ENCODE measurements at places on chromosomes 6 and 20.

- peak; percentile 82 for DNase-seq
These were observed 648.8 kb upstream of the AGPAT4 start for GRCh38 chr6:161922631-161923119.

DNA sequence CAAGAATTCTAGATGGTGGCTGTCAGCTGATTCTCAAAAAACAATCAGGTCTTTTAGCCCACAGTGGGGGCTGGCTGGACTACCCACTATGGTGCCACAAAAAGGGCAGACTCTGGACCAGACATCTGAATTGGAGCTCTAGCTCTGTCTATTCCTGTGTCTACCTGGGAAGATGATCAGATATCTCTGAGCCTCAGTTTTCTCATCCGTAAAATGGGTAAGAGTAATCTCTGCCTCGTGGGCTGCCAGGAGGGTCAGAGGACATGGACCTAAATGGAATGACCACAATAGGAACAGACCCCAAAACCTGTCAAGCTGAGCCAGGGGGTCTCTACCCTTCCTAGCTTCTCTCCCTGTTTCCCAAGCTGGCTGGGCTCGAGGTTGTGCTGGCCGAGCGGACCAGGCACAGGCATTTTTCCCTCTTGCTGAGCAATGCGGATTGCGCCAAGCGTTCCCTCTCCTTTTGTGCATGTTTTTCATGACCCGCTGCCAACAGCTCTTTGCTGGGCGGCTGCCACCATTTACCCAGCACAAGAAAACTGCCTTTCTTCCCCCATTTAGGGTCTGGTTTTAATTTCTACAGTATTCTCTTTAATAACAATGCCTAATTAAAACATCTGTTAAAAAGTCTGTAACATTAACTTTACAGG lies 74.7 kb upstream of the MAFB start:
- no peak for DNase-seq

GRCh38 chr20:58421497-58421850 lies 32.4 kb downstream of the VAPB start:
- no peak for DNase-seq

DNA sequence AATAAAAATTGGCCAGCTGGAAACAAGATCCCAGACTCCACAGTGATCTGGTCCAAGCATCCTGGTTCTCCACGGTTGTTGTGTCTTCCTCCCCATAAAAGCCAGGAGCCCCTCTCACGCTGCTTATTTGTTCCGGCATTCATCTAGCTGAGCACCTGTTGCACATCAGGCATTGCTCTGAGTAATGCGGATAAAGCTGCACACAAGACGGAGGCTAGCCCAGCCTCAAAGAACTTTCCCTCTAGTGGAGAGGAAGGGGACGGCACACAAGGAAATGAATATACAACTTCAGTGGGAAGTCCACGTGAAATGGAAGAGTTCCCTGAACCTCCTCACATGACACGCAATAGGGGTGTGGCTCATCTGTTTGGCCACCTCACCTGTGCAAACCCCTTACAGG lies 30.3 kb upstream of the NXT1 start:
- DNase-seq = no peak

- DNase-seq = no peak
These were observed 593 bp upstream of the RALGAPB start for GRCh38 chr20:38471987-38472512.

GRCh38 chr6:37049758-37050044 lies 44.2 kb downstream of the FGD2 start:
- no peak for DNase-seq

- no peak for DNase-seq
These were observed 153.4 kb downstream of the CDC5L start for GRCh38 chr6:44540881-44541280.

DNA sequence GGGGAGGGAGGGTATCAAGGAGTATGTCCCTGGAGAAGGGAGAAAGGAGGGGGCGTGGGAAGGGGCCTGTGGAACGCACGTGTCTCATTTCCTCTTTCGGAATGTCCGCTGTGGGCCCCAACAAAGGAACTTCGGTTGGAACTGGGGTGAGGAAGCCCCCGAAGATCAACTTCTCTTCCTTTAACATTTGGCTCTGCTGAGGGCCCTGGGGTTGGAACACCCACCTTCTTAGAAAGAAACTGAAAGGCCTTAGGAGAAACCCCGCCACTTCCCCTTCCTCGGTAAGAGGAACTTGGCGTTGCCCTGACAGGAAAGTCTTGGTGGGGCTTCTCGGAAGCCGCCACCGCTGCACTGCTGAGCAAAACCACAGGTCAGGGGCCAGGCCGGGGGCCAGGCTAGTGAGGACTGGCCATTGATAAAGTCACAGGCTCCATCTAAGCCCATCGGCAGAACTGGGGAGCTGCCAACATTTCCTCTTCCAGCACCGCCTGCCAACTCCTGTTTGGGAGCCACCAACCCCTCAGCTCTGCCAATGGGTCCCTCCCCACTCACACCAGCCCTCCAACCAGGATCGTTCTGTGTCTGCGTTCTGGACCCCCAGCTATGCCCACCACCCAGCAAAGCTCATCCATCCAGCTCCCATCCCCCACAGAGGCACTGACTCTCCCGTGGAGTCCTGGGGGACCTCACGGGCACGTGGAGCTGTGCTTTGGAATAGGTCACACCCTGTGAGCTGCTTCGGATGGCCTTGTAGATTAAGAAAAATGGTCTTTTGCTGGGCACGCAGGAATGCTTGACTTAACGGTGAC lies 44.8 kb downstream of the FGD2 start:
- no peak for DNase-seq

GRCh38 chr6:166104107-166104506 lies 63.5 kb downstream of the TBXT start:
- DNase-seq = no peak

DNA sequence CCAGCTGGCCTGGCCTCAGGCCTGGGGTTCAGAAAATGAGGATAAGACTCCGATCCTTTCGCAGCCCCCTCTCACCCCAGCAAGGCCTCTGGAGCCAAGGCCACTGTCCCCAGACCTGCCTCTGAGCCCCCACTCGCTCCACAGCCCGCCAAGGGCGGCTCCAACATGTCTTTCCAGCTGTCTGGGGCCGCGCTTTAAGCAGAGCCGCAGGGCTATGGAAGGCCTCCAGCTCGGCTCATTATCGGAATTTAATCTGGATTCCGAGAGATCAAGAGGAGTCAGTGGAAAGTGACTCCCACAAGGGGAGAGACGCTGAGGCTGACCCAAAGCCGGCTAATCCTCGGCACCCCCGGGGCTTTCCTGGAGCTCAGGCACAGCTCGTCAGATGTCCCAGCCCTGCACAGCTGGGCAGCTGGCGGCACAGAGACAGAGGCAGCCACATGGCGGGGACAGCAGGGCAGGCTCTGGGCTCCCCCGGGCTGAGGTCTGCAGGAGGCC lies 41.8 kb downstream of the BMP7 start:
- DNase-seq = peak; percentile 70

DNA sequence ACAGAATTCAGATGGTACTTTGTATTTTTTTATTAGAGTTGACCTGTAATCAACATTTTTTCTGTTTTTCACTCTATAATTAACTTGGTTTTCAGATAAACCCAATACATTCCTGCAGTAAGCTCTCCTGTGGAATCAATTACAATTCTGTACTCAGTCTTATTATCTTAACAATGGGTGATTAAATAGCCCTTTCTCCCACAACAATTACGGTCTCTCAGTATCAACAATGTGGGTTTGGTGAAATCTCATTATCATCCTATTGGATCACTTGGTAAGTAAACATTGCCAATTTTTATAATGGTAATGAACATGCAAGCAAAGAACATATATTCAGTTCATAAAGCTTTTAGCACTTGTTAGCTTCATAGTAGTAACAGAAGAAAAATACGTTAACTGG lies 438.9 kb upstream of the EPHA7 start:
- DNase-seq = no peak

DNA sequence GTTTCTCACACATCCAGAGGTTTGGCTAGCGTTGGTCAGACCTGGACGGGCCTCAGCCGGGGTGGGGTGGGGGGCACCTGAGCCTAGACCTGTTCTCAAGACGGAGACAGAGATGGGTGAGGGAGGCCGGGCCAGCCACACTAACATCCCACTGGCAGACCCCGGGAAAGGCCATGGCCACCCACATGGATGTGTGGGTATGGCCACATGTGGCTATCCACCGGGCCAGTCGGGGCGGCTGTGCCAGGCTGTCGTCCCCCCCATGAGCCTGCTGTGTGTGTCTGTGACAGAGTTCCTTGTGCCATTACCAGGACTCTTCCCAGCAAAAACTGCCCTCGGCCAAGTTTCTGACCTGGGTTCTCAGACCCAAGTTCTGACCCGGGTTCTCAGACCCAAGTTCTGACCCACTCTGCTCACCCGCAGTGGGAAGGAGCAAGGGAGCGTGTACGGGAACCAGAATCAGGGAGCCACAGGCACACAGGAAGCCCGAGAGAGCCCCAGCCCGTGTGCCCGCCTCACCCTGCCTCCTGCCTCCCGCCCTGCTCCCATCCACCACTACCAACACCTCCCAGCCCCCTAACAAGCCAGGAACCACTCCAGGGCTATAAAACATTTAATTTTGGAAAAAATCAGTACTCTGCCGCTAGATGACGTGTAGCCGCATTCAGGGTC lies 255.5 kb downstream of the TAF4 start:
- no peak for DNase-seq

DNA sequence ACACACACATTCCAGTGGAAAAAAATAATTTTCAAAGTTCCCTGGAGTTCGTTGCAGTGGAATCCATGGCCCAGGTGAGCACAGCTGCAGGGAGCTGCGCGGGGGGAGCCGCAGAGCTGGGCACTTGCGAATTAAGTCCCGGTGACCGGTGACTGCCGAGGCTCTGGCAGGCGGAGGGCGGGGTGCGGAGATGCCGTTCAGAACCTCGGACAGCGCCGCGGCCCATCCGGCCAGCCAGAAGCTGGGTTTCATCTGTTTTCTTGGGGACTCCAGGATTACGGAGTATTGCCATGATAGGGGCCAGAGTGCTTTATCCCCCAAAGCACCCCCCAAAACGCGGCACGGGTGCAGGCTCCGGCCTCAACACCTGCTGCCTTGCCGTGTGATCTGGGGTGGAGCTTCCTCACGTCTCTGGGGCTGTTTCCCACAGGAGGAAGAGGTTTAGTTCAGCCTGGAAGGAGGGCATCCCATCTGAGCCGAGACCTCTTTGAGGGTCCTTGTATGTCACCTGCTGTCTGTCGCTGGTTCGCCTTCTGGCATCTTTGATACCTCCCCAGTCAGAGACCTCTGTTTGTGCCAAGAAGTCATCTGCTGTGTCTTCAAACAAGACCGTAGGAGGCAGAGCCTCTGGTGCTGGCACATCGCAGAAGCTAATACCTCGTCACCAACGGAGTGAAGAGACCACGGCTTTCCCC lies 99.4 kb downstream of the YTHDF1 start:
- DNase-seq = peak; percentile 88

- no peak for DNase-seq
These were observed 43.5 kb upstream of the TINAG start for GRCh38 chr6:54264581-54265272.

- DNase-seq = no peak
These were observed 12.4 kb downstream of the LAMA4 start for GRCh38 chr6:112241820-112242429.

- peak; percentile 63 for DNase-seq
These were observed 69.2 kb downstream of the PRDM1 start for GRCh38 chr6:106155219-106155830.

- no peak for DNase-seq
These were observed at the start of gene AIF1 for GRCh38 chr6:31614684-31615578. Gene AIF1 (plus strand): TSS chr6:31615234. CDS start chr6:31615330, 96 bp downstream.

- no peak for DNase-seq
These were observed 75.9 kb downstream of the EDN3 start for GRCh38 chr20:59376109-59376841.

DNA sequence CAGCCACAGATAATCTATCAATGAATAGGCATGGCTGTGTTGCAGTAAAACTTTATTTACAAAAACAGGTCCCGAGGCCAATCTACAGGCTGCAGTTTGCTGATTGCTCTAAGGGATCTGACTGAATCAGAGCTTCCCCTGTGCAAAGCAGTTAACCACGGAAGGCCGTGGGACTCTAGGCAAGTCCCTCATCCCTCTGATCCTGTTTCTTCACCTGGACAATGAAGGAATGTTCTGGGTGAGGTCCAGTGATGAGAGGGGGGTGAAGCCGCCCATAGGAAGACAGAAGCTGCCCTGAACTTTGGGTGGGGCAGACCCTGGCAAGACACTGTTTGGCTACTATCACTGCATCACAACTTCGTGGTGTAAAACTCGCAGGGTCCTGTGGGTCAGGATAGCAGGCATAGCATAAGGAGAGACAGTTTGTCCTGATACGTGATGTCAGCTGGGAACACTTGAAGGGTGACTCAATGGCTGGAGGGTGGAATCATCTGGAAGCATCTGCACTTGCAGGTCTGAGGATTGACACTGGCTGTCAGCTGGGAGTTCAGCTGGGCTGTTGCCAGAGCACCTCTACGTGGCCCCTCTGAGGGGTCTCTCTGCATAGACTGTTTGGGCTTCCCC lies 33.3 kb upstream of the TGM2 start:
- DNase-seq = peak; percentile 35

DNA sequence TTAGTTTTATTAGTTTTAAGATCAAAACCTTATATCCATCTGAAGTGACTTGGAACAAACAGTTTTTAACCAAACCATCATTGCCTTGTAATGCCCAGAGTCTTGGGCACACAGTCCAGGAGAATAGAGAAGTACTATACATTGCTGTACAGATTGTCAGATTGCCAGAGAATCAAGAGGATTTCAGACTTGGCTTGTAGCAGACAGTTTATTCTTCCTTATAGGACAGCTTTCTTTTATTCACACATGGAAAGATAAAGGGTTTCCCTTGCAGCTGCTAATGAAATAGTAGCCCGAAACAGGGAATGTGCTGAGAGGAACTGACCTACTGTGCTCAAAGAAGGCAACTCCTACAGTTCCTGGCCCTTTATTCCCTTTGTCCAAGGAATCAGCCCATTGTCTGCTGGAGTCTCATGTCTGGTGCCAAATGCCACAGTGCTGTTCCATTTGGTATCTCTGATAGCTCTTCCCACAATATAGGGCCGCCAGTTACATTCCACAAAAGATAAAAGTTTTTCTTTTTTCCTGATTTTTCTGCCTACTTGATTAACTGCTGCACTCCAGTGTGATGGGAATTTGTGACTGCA lies 30.6 kb downstream of the DCBLD1 start:
- DNase-seq = no peak

DNA sequence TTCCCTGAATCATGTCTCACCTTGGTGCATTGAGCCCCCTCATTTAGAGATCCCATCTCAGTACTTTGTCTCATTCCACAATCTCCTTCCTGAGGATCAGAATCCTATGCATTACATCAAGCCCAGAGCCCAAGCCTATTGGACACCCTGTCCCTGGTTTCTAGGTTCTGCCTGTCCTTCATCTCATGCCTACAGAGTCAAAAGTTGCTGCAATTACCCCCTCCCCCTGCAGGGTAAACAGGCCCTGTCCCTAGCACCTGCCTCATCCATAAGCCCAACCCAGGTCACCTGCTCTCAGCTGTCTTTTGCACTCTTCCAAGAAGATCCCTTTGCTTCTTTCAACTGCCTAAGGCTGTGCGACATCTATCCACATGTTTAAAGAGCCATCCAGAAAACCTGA lies 93.9 kb downstream of the SPTLC3 start:
- DNase-seq = no peak

GRCh38 chr6:162157167-162157870 lies 570.2 kb downstream of the PRKN start:
- no peak for DNase-seq

- DNase-seq = no peak
These were observed 29.4 kb downstream of the PRR18 start for GRCh38 chr6:166278579-166279392.

GRCh38 chr20:16810216-16810615 lies 62.1 kb downstream of the OTOR start:
- no peak for DNase-seq

- no peak for DNase-seq
These were observed 16.9 kb downstream of the EFCAB8 start for GRCh38 chr20:32875673-32876072.
